ENCODE measurements at places on chromosomes 16 and 17. TPM values are rescaled to one million over a fixed set of nuclear protein-coding genes. Genes with fewer than 3 reads are reported as not detected.
A peak's percentile ranks its signal among the peaks of the same experiment; 100 is the strongest.

RNF222 gene
- 1.2 TPM for total RNA-seq

DNA sequence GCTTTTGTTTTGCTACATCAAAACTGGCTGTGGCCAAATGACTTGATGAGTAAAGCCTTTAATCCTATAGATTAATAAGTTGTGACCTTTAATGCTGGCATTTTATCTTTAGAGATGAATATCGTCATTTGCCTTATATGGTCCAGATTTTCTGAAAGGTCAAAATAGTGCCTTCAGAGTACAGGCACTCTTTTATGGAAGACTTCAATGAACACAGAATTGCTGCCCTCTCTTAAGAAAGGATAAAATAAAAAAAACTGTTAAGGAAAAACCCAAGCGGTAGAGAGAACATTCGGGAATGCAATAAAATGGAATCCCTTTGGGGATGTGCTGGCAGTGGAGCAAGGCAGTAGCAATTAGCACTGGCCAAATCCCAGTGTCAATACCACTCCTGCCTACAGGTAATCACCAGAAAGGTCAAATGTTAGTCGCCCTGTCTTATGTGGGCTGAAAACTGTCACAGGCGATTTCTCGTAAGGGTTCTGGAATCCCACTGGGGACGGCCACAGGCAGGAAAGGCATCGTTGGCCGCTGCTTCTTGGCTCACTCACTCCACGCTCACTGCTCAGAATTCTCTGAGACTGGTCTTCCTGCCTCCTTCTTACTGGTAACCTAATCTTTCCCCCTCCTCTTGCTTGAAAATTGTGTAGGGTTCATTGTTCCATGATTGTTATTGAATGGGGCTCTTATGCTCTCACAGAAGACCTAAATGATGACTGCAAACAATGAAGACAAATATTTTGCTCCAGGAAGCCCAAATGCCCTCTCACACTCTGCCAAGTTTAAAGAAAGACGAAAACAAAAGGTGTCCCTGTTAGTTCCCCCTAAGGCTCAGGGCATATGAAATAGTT is 45.4 kb upstream of the HSBP1 start:
- no peak for DNase-seq

DGKE gene
- 22.3 TPM for total RNA-seq

DNA sequence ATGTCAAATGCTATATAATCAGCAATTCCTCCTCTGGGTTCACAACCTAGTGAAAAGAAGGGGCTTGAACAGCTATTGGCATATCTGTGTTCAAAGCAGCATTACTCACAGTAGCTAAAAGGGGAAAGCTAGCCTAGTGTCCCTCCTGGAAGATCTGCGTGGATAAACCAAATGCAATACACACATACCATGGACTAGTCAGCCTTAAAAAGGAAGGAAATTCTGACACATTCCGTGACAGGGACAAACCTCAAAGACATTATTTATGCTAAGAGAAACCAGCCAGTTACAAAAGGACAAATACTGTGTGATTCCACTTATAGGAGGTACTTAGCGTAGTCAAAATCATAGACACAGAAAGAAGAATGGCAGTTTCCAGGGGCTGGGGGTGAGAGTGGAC is 90.1 kb downstream of the XYLT1 start:
- peak; percentile 62 for DNase-seq

DNA sequence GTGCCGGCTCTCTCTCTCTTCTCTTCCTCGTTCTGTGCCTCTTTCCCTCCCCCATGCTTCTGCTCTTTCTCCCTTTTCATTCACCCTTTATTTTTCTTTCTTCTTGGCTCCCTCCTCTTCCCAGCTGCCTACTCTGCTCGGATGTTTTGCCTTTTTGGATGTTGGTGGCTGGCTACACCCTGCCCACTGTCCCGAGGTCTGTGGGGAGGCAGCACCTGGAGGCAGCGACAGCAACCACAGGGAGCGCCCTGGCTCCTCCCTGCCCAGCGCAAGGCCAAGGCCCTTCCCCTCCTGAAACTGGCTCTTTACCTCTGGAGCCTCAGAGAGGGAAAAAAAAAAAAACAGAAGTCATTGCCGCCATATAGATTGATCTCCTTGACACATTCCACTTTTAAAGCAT is 20.0 kb downstream of the CLUAP1 start:
- DNase-seq: no peak
